Kidney epithelial cell (primary cell): ENCODE measurements at places on chromosomes 7 and 10. TPM values are rescaled to one million over a fixed set of nuclear protein-coding genes. Genes with fewer than 3 reads are reported as not detected.

- DNase-seq: no peak
Measured at GRCh38 chr10:49661140-49661856, 18.2 kb upstream of the C10orf53 start.

DNA sequence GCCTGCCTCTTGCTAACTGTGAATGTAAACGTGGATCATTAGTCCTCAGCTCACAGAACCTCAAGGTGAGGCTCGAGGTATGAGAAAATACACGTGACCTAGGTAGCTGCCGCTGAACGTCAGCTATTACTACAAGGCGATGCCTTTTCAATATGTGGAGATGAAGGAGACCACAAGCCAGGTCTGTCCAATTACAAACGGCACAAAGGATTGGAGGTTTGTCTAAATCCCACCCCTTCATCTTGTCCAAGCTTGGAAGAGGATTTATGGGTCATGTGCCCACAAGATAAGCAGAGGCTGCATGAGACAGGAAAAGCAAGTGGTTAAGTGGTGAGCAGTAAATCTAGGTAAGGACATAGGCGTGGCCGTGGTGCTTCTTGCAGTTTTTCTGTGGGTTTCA is 3.4 kb downstream of the H2BK1 start:
- no peak for DNase-seq

GRCh38 chr10:49569031-49569631 is 30.2 kb upstream of the ERCC6 start:
- no peak for DNase-seq

GRCh38 chr7:94289071-94289470 is 105.6 kb upstream of the COL1A2 start:
- DNase-seq: peak; percentile 55

The TUBB8 gene
- total RNA-seq: not detected in 2 replicates

The CSTF2T gene
- 22.9 and 24.8 TPM in 2 replicates for total RNA-seq
